ENCODE measurements at places on chromosomes 3 and 15. TPM values are rescaled to one million over a fixed set of nuclear protein-coding genes. Genes with fewer than 3 reads are reported as not detected.

The TMEM45A gene
- 0.10 TPM for total RNA-seq

The SMCO1 gene
- not detected for total RNA-seq

The GPR27 gene
- total RNA-seq, result not detected

The TLR9 gene
- total RNA-seq, result 10.4 TPM

- no peaks in the 10 kb centered on the region for H3K4me1 ChIP-seq
- no peak overlapping the region for H3K4me3 ChIP-seq
- no peak for DNase-seq
- no peaks in the 10 kb centered on the region for H3K27me3 ChIP-seq
These were observed 977.5 kb downstream of the NAALADL2 start for GRCh38 chr3:175836617-175837016.

- DNase-seq, result peak; percentile 37
- H3K4me1 ChIP-seq, result peaks cover 53% of the 10 kb centered on the region
- peaks cover 37% of the 10 kb centered on the region for H3K36me3 ChIP-seq
- peak overlapping the region; percentile 88 for H3K27ac ChIP-seq
These were observed 795 bp upstream of the SCAANT1 start for GRCh38 chr3:63912768-63913588.

- peaks cover 11% of the 10 kb centered on the region for H3K4me1 ChIP-seq
- no peak for DNase-seq
- peaks cover 28% of the 10 kb centered on the region for H3K36me3 ChIP-seq
- no peak overlapping the region for H3K4me3 ChIP-seq
- H3K27me3 ChIP-seq, result no peaks in the 10 kb centered on the region
These were observed 38.0 kb downstream of the PIK3CB start for GRCh38 chr3:138796761-138797160.

DNA sequence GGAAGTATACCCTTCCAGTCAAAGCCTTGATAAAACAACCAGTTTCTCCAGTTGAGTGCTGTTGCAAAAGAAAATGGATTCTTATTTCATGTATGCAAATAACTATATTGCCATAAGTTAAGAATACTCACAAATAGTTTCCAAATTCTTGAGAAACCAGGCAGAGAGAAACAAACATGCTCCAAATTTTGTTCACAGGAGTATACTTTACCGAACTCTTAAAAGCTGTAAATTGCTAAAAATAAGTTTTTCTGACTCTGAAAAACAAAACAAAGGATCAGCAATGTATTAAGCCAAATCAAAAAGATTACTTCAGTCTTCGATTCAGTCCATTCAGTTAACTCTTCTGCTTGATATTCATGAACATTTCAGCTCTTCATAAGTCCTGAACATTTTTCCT is 646.5 kb downstream of the MCTP2 start:
- H3K27ac ChIP-seq, result no peak overlapping the region
- H3K4me1 ChIP-seq, result no peaks in the 10 kb centered on the region
- H3K4me3 ChIP-seq, result no peak overlapping the region
- H3K27me3 ChIP-seq, result no peaks in the 10 kb centered on the region
- H3K36me3 ChIP-seq, result no peaks in the 10 kb centered on the region

- H3K4me1 ChIP-seq, result peaks cover 48% of the 10 kb centered on the region
- DNase-seq, result peak; percentile 73
- H3K27ac ChIP-seq, result peak overlapping the region; percentile 97
- H3K27me3 ChIP-seq, result no peaks in the 10 kb centered on the region
- H3K4me3 ChIP-seq, result peak overlapping the region; percentile 66
These were observed 31.6 kb downstream of the ZDHHC19 start for GRCh38 chr3:196179380-196180308.

GRCh38 chr15:42375252-42375651 is 16.0 kb downstream of the CAPN3 start:
- no peaks in the 10 kb centered on the region for H3K4me1 ChIP-seq
- DNase-seq, result no peak
- H3K36me3 ChIP-seq, result peaks cover 21% of the 10 kb centered on the region

DNA sequence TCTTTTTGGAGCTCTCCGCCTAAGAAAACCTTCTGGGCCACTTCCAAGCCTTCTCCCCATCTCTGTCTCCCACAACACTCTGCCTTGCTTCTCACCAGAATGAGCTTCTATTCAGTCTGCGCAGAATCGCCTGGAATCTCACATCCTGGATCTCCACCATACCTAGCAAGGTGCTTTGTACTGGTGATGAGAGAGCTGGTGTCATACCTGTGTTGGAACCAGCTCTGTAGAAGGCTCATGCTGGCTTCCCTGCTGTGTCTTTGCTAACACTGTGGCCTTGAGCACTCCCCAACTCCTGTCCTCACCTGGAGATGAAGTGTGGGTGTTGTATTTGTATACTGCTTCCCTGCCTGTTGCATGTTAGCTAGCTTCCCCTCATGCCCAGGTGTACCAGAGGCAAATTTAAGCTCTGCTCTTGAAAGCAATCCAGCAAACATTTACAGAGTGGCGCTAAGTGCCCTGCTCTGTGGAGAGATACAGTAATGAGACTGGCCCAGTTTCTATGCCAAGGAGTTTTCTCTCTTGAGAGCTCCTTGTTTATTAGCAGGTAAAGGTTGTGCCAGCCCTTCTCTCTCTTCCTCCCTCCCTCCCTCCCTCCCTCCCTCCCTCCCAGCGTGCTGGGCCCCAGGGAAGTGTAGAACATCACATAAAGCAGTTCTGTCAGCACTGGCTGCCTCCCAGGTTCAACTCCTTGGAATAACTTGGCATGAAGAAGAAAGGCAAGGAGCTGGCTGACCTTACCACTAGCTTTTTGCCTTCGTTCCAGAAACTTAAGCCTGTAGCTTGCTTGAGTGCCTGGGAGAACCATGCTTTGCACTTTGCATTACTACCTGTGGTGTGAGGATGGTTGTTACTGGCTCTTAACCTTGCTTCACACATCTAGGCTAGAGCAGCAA is 54.9 kb downstream of the TRIM71 start:
- no peak overlapping the region for H3K27ac ChIP-seq
- no peak overlapping the region for H3K4me3 ChIP-seq
- H3K4me1 ChIP-seq, result no peaks in the 10 kb centered on the region
- no peak for DNase-seq
- peaks cover 8% of the 10 kb centered on the region for H3K27me3 ChIP-seq
